ENCODE measurements at places on chromosomes 7 and 10.
A peak's percentile ranks its signal among the peaks of the same experiment; 100 is the strongest.

DNA sequence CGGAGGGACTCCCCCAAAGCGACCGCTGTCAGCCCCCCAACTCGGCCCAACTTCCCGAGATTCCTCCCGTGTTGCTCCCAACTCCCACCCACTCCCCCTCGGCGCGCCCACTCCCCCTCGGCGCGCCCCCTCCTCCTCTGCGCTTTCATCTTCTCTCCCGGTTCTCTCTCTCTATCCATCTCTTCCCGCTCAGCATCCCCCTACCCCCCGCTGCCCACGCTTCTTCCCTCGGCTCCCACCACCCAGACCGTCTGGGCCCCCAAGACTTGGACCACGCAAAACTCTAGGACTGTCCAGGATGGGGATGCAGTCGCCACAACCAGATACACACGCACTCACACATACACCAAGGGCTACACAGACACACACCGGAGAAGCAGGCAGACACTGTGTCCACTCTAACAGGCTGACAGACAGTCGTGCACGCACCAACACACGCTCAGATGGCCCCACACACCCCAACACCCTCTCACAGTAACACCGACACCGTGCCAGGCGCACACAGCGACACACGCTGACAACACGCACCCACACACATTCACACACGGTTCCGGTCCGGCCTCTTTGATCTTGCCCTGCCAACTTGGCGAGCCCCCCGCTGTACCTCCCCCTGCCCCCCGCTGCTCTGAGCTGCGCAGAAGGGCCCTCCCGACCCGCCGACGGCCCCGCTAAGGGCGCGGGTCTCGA, 1.1 kb downstream of the GRID1 start:
- no peak for DNase-seq

DNA sequence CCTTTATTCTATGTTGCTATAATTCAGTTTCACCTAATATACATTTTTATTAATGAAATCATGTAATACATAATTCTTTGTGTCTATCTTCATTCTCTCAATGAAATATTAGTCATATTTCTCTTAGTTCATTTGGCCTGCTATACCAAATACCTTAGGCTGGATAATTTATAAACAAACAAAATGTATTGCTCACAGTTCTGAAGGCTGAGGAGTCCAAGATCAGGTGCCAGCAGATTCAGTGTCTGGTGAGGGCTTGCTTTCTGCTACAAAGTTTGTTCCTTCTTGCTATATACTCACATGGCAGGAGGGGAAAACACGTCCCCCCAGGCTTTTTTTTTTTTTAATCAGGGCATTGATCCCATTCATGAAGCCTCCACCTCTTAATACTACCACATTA, 143.4 kb upstream of the GRB10 start:
- DNase-seq: no peak

DNA sequence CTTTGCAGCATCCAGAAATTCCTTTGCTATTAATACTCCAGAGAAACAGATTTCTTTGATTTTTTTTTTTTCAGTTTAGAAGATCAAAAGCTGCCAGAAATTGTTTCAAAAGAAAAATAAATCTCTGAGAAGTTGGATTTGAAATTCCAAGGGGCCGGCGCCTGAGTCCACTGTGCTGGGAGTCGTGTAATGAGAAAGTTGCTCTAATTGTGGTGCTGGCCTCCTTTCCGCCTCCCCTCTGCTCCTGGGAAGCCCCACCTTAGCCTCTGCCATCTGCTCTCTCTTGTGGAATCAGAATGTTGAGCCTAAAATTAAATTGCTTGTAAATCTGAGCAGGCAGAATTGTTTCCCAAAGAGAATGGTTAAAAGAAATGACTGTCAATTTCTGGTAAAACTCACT, 93.3 kb downstream of the EMX2 start:
- no peak for DNase-seq

GRCh38 chr10:21518641-21519396, 6.7 kb downstream of the SKIDA1 start:
- no peak for DNase-seq

GRCh38 chr7:94393246-94394108, 1.2 kb upstream of the COL1A2 start:
- no peak for DNase-seq

DNA sequence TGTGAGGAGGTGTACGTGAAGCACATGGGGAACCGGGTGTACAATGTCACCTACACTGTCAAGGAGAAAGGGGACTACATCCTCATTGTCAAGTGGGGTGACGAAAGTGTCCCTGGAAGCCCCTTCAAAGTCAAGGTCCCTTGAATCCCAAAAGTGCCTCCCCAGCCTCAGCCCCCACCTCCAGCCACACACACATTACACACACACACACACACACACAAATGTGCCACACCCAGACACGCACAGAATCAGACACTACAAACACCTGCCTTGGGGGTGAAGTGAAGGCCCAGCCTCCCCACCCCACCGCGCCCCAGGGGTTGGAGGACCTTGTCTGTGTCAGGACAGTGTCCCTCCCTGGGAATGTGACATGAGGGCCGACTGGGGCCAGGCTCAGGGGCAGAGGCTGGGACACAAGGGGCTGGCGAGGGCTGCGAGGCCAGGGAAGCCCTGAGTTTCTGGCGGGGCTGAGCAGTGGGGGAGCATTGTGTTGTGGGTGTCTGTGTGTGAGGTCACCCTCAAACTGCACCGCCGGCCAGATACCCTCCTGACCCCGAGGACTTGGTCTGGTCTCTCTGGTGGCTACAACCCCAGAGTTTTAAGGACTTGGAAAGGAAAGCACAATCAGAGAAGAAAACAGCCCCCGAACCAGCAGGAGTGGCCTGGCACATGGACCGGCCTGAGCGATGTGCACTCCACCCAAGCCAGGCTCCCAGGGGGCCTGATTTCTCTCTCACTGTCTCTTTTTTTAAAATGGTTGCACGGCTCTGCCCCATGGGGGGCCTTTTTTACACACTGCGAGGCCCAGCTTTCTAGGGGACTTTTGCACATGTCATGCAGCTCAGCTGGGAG, 4.0 kb upstream of the ATP6V1F start:
- no peak for DNase-seq

DNA sequence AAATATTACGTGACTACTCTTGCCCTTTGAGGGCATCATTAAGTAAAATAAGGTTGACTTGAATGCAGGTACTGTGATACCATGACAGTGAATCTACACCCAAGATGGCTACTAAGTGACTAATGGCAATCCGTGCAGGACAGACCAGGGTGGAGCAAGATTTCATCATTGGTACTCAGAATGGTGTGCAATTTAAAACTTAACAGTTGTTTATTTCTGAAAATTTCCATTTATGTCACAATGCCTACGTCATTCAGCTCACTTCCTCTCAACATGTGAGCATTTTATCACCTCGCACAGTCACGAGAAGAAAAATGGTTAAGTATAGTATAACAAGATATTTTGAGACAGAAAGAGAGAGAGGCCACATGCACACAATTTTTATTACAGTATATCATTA, 50.3 kb upstream of the MET start:
- DNase-seq: no peak

DNA sequence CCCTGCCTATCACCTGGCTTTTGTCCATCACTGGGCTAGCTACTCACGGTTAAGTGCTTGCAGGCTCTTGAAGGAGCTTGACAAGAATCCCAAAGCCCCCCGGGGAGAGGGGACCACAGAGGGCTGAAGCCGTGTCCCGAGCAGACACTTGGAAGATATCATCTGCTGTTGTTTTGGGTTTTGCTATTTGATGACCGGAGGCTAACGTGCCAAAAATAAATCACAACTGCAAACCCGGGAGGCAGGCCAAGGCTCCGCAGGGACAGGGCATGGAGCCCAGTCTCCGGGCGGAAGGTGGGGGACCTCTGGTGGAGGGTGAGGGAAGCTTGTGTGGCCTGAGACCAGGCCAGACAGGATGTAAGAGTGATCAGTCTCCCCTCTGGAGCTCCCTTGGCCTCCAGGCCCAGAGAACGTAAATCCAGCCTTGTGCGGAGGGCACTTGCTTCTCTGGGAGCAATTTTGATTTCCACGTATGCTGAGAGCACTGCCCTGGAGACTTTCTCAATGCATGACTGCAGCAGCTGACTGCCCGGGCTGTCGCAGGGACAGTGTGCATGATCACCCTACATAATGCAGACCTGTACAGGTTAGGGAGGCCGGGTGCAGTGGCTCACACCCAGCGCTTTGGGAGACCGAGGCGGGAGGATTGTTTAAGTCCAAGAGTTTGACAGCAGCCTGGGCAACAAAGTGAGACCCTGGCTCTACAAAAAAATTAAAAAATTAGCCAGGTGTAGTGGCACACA, at the start of gene PHKG1:
TSS of gene PHKG1 (minus strand) at position 164 of the 743 bp plus-strand sequence. CDS start 4,011 bp downstream, outside the sequence.
- no peak for DNase-seq

DNA sequence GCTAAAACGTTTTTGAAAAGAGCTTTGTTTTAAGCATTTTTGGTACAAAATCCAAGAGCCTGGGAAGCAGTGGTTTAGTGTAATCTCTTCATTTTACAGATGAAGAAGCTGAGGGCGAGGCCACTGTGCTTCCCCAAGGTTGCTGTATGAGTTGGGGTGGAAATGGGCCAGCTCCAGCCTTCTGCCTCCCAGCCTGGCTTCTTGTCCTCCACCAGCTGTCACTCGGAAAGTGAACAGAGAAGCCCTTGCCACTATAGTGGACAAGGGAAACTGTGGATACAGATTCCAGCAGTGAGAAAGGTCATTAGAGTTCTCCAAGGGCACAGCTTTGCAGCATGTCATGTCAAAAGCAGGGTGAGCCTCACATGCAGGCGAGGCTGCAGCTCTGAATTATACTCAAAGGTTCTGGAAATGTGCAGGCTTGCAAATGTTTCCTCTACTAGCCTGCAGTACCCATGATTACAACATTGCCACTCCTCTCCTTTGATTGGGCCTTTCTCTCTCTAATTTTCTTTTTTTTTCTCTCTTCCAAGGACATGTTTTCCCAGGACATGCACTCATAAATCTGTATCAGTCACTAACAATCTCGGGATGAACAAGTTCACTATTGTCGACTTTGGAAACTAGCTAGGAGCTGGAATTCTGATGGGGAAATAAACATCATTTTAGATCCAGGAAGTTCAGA, 33.0 kb downstream of the BAMBI start:
- no peak for DNase-seq

GRCh38 chr10:48910548-48910947, 29.1 kb downstream of the LRRC18 start:
- DNase-seq: no peak

DNA sequence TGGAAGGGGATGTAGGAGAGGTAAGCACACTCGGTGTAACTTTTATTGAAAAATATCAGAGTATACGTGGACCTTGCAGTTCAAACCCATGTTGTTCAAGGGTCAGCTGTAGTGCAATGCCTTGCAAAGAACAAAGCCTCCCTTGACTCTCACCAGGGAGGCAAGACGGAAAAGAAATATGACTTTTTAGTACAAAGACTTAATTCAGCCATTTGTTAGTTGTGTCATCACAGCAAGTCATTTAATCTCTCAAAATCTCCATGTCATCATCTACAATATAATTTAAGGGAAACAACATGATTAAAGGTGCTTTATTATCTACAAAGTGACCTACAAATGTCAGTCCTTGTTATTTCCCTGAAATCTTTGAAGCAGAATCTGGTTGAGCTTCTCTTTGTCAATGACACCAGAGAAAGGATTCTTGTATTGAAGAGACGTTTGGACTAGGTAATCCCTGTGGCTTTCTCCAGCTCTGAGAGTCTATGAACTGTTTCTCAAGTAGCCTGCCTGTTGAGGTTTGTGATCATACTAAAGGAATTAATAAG, 502.8 kb downstream of the REEP3 start:
- DNase-seq: no peak

- no peak for DNase-seq
Measured at GRCh38 chr7:42285383-42285824, 48.4 kb upstream of the GLI3 start.

DNA sequence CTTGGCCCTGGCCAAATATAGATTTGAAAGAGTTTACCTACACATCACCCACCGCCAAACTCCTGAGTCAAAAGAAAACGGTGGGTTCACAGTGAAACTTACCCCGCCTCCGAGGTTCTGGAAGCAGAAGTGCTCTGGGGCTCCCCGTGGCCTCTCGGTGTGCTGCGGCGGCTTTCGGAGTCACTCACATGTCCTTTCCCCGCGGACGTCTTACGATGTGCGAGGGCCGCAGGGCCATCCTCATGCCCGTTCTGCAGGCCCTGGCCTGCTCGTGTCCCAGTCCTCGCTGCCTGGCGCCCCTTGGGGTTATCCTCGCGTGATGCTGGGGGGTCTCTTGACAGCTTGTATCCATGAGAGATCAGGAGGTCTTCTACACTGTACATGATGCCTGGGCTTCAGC, 12.0 kb downstream of the JCAD start:
- DNase-seq: no peak

GRCh38 chr10:70898687-70899086, 10.3 kb upstream of the PCBD1 start:
- DNase-seq: no peak

- no peak for DNase-seq
Measured at GRCh38 chr10:98270073-98270740, 2.2 kb upstream of the LOXL4 start.

DNA sequence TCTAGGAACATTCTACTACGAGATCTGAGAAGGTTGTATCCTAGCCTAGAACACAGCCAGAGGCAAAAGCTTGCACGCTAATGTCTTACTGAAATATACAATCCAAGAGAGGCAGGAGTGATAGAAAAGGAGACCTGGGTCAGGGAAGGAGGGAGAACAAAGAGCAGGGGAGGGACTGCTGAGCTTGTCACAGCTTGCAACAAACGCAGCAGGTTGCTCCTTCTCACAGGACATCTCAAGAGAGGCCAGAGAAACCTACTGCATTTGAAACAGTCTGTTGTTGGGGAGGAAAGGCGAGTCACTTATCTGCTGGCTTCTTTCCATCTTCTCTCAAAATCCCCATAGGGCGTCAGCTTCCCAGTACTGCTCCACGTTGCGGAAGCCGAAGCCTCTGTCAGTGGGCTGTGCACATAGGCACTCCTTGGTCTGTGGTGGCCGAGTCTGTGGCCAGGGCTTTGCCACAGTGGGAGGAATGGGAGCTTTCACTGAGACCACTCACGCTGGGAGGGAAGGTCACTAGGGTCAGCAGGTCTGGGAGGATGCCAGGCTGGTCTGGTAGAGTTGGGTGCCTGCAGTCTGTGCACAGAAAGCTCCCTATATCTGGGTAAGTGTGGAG, 25.8 kb upstream of the GPNMB start:
- DNase-seq: no peak

DNA sequence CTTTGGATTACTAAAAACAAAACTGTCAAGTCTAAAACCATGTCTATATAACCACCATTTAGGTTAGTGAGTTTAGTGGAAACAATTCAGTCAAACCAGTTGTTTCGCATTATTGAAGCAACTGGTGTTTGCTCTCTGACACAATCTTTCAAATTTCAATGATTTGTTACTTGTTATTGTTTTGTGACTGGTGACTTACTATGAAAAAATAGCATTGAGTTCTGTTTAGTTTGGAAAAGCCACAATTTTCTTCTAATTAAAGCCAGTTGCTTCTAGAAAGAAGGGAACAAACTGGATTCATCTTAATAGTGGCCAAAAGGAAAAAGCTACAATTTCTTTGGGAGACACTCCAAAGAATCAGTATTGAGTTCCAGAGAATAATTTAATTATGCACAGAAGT, 30.4 kb downstream of the LAMB4 start:
- no peak for DNase-seq

GRCh38 chr7:105014693-105015389, 836 bp downstream of the KMT2E start:
- peak; percentile 23 for DNase-seq

- DNase-seq: no peak
Measured at GRCh38 chr10:91598211-91598977, 34.5 kb downstream of the PPP1R3C start.
